ENCODE measurements at places on chromosomes 12 and 14.

- DNase-seq = no peak
Observed at GRCh38 chr14:32507029-32507984, 178.2 kb downstream of the AKAP6 start.

- no peak for DNase-seq
Observed at GRCh38 chr12:22457085-22457484, 87.3 kb downstream of the C2CD5 start.

- no peak for DNase-seq
Observed at GRCh38 chr14:103052407-103052806, 4.9 kb downstream of the CDC42BPB start.

DNA sequence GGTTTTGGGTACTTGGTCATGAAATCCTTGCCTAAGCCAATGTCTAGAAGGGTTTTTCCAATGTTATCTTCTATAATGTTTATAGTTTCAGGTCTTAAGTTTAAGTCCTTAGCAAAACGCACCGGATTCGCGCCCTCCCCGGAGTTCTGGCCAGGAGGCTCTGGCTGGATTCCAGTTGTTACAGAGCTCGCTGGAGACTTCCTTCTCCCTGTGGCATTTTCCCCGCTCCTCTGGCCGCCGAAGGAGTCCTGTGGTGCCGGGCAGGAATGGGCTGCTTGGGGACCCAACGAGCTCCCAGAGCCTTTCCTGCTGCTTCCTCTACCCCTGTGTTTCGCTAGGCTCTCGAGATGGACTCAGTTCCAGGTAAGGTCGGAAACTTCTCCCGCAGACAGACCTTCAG, 335.9 kb downstream of the AEBP2 start:
- DNase-seq = no peak

DNA sequence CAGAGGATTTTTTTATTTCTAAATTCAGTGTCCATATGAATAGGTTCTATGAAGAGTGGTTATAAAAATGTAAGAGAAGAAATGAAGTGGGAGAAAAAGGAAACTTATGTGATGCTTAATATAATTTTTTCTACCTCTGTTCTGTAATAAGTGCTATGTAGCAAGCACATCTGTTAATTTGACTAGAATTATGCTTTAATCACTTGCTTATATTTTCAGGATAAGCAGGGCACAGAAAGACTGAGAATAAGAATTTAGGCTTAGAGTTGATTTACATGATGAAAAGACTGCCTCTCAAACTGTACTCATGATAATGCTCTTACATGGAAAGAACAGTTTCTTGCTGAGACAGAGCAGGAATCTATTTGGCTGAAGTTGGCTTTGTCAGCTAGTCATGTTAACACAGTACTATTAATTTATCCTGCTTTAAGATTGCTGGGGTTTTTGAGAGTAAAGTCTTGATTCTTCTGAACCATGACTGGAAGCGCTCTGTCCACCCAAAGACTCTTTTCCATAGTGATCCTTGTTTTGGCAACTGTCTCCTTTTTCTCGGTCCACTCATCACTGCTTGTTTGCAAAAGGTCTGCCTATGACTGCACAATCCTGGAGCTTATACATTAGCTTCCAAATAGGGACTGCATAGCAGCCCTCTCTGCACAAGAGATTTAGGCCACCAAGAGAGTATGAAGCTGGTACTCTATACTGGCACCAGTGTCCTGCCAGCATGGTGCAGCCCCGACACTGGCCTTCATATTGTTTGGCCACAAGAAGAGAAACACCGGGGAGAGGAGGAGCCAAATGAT, 98.8 kb downstream of the AKAP6 start:
- no peak for DNase-seq

All from HFF-Myc (cell line).